Activated CD4-positive, alpha-beta T cell treated with anti-CD3 and anti-CD28 coated beads for 48 hours (primary cell): ENCODE measurements at places on chromosomes 2 and 18.

DNA sequence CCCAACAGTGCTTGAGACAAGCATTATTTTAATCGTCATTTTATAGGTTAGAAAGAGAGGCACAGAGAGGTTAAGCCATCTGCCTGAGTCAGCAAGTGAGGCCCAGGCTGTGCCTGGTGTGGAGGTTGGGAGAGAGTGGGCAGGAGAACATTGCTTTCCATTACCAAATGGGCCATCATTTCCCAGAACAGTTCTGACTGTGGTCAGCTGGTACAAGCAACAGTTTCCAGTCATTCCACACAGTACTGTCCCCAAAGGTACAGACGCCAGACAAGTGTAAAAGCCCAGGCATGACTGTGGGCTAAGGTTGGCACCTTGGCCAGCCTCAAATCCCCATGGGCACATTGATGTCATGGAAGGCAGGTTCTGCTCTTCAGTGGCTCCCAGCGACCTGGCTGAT, 98.2 kb upstream of the LCLAT1 start:
- peak; percentile 52 for DNase-seq

DNA sequence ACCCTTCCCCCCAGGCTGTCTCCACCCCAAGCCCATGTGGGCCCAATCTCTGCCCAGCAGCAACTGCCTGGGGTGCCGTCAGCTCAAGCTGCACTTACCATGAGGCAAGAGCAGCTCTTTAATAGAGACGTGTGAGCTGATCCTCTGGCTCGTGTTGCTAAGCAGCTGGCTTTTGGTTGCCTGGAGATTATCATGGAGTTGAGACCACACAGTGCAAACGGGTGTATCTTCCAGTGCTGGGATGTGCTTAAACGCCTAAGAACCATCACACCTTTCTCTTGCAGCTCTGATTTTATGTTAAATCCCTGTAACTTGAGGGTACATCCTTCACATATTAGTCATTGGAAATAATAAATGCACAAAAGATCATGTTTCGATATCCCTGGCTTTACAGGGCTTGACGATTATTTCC, 271.1 kb downstream of the PRKCE start:
- DNase-seq: no peak

- peak; percentile 65 for DNase-seq
Observed at GRCh38 chr18:80154293-80154692, 45.2 kb downstream of the ADNP2 start.

DNA sequence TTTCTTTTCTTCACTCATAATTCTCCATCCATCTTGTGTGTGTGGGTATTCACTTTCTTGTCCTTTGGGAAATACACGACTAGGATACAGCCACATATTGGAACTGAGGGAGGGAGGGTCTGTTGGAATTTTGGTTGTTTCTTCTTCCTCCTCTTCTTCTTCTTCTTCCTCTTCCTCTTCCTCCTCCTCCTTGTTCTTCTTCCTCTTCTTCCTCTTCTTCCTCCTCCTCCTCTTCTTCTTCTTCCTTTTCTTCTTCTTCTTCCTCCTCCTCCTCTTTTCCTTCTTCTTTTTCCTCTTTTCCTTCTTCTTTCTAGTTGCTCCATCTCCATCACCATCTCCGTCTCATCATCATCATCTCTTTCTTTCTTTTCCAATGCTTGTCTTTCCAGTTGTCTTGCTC, 1307.3 kb upstream of the ZEB2 start:
- DNase-seq: no peak

DNA sequence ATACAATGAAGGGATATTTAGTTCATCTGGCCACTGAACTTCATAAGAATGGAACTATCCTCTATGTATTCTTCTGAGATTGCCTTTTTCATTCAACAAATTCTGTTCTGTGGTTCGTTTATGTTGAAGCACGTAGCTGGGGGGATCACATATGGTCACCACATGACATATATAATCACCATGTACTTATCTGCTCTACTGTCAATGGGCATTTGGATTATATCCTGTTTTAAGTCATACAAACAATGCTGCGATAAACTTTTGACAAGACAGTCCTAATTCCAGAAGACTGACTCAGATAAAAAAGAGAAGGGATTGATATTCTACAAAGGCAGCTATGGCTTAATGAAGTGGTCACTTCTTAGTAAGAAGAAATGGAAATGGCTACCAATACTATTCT, 116.0 kb upstream of the CCDC195 start:
- DNase-seq: no peak

DNA sequence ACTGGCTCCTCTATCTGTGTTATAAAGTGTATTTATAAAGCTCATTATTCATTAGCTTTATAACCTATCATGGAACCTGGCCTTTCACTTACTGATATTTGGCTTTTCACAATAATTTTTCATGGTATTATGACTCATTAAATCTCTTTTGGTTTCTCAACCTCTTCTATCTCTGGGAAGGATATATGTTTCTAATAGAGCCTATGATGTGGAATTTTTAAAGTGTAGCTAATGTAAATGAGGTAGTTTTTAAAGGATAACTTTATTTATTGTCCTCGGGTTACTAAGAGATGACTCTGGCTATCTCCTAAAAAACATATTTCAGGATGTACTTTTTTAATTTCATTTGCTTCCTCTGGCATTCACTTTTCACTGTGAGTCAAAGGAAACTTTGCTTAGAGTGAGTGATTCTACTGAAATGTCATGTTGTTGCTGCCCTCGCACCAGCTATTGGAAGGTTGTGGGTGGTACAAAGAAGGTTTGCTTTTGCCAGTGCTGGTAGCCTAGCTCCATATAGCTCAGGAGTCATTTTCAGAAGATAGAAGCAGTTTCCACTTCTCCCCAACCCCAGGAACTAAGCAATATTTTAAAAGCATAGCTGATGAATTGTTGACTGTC, 85.2 kb upstream of the RPE start:
- DNase-seq: no peak

DNA sequence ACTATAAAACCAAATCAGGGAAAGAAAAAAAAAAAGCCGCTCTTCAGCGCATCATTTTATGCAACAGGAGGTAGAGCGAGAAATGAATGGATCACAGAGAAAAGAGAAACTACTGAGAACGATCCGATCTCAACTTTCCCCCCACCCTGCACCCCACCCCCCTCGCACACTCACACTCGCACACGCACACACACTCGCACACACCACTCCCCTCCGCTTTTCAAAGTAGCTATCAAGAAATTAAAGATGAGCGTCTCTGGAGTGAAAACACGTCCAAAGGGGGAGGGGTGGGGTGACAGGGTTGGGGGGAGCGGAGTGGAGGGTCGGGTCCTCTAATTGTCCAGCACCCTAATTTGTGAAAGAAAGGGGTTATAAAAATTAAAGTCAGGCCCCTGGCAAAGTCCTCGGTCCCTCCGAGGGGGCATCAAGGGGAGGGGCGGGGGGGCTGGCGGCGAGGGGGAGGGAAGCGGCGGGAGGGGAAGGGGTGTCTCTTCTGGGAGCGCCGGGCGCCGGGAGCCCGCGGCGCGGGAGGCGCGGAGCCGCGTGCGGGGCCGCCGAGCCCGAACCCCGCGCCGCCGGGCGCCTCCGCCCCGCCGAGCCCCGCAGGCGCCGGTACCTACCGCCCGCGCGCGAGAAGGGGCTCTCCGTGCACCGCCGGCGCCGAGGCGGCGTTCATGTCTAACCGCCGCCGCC, 428 bp downstream of the TCF4 start:
- DNase-seq: no peak

DNA sequence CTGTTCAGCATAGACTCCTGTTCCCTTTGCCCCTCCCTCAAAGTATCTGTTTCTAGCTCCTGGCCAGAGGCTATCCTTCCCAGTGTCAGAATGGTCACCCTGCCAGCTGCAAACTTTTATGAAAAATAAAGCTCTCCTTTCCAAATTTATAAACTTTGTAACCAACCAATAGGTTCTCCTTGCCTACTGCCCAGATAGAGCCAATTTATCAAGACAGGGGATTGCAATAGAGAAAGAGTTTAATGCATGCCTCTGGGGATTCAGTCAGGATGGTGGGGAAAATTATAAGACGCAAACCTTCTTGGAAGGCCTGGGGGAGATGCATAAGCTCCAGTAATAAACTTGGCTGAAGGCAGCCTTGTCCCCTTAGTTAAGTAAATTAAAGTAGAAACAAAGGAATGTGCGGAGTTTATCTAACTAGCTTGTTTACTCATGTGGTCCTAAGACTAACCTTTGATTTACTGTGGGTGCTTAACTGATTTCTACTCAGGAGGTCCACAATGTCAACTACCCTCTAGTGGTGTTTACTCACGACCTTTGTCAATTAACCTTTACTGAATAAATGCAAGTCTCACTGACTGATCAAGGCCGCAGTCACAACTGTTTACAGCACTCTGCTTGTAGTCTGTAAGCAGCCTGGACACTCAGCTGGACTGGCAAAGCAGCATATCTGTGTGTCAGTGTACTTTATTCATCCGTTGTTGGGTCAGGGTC, 42.9 kb upstream of the PDK1 start:
- DNase-seq: no peak

- DNase-seq: no peak
Observed at GRCh38 chr2:25201265-25201664, 32.9 kb upstream of the POMC start.

DNA sequence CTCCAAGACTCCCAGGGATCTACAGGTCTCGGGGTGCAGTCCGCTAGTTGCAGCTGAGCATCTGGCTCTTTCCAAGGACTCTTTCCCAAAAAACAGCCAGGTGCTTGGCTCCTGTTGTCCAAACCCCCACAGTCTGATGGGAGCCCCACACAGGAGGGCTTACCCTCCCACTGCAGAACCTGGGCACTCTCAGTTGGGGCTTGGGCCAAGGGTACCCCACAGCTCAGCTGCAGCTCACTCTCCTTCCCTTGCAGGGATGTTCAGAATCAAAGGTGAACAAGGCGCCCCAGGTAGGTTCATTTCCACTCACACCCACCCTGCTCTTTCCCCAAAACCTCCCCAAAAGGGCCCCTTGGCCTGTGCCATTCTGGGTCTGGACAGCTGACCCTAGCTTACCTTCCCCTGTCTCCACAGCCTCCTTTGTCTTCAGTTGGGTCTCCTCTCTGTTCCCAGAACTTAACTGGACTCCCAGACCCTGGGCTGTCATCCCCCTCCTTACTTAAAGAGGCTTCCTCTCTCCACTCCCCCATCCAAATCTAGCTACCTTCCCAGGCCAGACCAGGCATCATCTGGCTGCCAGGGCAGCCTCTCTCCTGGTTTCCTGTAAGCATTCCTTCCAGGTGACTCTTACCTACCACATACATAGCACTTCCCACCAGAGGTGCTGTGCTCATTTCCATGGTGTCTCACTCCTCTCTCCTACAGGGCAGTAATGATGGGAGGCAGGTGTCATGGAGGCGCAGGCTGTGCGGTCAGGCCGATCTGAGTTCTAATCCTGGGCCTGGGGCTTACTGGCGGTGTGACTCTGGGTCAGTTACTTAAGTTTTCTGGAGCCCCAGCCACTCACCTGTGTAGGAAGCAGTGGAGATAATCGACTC, 29.5 kb downstream of the MARCO start:
- no peak for DNase-seq

DNA sequence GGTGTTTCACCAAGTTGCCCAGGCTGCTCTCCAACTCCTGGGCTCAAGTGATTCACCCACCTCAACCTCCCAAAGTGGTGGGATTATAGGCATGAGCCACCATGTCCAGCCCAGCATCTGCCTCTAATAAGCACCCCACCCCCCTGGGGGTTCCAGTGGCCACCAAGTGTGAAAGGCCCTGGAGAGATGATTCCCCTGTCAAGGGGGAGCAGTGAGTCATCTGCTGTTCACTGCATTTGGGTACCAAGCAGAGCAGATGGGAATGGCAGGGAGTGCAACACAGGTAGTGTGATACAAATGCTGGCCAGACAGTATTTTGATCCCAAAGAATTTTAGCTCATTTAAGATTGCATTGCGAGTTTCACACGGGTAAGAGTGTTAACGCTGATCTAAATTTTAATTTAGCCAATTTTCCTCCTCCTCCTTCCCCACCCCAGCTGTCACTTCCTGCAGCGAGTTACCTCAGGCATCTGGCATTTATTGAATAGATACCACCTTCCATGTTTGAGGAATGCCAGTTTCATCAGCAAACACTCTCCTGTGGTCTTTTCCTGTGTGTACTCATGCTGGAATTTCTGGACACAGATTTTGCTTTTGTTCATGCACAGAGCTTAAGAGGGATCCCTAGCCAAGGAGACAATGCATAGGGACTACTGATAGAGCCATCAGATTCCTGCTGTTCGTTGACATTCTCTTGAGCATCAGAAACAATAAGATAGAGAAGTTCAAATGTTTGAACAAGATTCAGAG, 32.4 kb upstream of the NCK2 start:
- no peak for DNase-seq

GRCh38 chr2:8885449-8886201, 48.2 kb upstream of the KIDINS220 start:
- DNase-seq: no peak

DNA sequence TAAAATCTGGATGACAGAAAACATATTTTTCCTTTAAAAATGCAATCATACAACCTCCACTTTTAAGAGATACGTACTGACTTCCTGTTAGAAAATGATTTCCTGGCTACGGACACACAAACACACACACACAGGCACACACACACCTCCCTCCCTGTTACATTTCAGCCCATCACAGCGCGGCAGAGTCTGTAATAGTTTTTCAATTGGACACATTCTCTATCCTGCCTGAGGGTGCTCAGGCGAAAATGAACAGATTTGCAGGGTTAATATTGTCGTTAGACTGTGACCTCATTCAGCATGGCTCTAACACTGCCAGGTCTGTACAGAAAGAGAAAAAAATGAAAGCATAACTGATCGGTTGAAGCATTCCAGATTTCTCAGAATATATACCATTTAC, 45.0 kb downstream of the KCTD1 start:
- no peak for DNase-seq

DNA sequence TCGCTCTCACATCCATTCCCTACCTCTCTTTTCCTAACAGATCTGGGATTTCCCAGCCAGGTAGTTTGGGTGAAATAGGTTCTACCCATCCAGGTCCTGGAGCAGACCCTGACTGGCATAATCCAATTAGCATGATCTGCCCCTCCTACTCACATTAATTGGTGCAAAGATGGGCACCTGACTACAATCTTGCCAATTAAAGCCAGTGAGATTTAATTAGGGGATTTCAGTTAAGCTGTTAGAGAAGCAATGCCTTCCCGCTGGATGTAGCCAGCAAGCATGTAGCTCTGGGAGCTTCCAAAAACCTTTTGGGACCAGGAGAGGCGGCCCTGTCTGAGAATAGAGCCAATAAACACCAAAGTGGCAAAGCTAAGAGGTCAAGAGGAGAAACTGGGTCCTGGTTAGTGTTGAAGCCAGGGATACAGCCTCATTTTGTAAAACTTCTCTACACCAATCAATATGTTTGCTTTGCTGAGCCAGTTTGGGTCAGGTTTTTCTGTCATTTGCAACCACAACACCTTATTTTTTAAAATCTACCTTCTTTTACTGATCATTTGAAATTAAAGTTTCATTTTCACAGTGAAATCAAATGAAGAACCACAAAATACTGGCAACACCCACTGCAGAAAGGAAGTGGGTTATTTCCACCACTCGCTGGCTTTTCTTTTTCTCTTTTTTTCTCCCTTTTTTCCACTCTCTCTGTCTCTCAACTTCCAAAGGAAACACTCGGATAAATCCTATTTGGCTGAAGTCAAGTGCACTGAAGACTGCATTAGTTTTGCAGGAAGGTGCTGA, 3.2 kb upstream of the TTC39C start:
- no peak for DNase-seq

- no peak for DNase-seq
Observed at GRCh38 chr18:34648269-34648985, 61.7 kb upstream of the DTNA start.
